Coronary artery (tissue), 2 donors: ENCODE measurements at places on chromosomes 7 and 10.

DNA sequence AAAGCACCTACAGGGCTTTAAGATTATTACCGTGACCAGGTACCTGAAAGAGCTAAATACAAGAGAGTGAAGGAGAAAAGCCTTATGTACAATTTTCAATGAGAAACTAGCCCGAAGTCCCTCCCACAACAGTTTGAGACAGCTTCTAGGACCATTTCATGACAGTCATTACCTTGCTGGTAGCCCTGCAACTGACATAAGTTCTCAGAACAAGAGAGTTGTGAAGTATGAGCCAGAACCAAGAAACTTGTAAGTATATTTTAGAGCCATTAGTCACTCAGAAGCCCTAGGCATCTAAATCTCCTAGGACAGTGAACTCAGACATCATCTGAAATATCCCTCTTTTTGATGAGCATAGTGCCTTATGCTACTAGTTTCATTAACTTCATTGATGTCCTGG is 792.1 kb downstream of the GRM8 start:
- no peak for DNase-seq

GRCh38 chr10:24360282-24361127 is 151.6 kb downstream of the KIAA1217 start:
- no peak for DNase-seq

DNA sequence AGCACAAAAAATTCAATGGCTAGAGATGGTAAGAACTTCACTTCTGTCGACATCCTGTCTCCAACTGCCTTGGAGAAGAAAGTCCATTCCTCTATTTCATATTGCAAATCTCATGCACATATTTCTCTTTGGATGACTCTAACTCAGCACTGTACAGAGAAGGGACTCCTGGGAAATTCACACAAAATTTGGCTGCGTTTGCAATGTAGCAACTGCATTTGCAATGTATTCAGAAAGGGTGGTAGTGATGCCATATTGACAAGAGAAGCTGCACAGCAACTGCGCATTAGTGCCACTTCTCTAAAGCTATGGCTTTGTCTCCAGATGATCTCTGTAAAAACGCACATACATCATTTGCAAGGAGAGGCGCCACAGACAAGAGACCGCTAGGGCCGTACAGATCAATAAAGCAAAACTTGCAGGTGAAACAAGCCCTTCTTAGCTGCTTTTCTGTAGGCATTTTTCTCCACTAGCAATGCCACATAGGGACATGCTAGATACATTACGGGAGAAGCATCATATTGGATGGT is 389.5 kb downstream of the TCERG1L start:
- no peak for DNase-seq

GRCh38 chr7:54788664-54789063 is 29.7 kb upstream of the SEC61G start:
- no peak for DNase-seq

- DNase-seq: no peak
Observed at GRCh38 chr10:70806841-70807240, 8.9 kb upstream of the SGPL1 start.

DNA sequence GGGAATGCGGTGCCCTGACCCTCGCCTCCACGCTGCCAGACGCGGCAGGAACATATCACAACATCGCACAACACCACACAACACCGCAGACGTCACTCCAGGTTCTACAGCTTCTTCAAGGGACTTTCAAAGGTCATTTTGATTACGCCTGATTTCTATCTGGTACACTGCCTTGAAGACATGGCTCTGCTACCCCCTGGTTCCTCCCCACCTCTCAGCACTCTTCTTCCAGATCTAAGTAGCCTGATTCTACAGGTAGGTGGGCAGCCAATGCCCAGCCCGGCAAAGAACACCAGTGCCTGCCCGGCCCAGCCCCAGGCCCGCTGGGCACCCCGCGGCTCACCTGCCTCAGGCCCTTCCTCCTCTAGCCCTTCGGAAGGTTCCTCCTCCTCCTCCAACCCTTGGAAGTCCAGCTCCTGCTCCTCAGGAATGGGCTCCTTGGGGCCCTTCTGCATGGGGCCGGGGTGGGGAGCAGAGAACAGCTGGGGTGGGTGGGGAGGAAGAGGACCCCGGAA is 8.4 kb downstream of the GIGYF1 start:
- no peak for DNase-seq

DNA sequence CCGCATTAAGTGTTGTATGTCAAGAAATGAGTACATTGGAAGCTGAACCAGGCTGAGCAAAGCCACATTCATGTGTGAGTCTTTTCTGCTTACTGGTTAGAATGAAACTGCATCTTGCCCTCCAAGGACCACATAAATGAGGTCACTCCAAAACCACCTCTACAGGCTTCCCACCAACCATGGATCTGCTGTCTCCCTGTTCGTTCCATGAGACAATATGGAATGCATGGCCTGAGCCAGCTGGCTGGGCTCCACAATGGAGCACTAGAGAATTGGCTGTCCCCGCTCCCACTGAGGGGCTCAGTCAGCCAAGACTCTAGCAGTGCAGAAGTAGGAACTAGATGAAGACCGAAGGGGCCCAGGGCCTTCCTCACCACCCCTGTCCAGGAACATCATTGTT is 120.8 kb downstream of the TNS3 start:
- DNase-seq: no peak

GRCh38 chr10:74008212-74008731 is 10.4 kb downstream of the VCL start:
- DNase-seq: no peak
